ENCODE measurements at places on chromosomes 4 and X. TPM values are rescaled to one million over a fixed set of nuclear protein-coding genes. Genes with fewer than 3 reads are reported as not detected.

The CXorf38 gene
- total RNA-seq: 6.7 TPM

- DNase-seq: no peak
Observed at GRCh38 chr4:140085062-140085622, 68.8 kb downstream of the MAML3 start.

The CLGN gene
- total RNA-seq: 58.2 TPM

The ADGRG2 gene
- total RNA-seq: 2.2 TPM

DNA sequence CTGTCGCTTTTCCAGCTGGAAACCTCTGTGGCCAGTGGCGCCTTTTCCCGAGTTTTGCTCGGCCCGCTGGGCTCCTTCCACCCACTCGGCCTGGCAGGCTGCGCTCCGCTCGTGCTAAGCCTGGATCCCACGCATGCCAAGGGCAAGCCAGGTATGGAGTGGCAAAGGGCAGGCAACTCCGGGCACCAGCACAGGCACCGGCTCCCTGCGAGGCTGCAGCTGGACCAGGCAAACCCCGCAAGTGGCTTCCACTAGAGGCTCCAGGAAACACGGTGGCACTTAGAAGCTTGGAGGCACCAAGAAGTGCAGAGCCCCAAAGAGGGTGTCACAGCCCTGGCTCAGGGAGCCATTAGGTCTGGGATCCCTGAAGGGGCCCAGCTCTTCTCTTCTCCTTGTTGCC lies 59.5 kb downstream of the PPA2 start:
- DNase-seq: no peak
